ENCODE measurements at places on chromosomes 1 and 21.

- peak; percentile 79 for DNase-seq
Observed at GRCh38 chr1:11929849-11930248, 3.6 kb upstream of the KIAA2013 start.

- no peak for DNase-seq
Observed at GRCh38 chr1:162145280-162145965, 75.9 kb downstream of the NOS1AP start.

DNA sequence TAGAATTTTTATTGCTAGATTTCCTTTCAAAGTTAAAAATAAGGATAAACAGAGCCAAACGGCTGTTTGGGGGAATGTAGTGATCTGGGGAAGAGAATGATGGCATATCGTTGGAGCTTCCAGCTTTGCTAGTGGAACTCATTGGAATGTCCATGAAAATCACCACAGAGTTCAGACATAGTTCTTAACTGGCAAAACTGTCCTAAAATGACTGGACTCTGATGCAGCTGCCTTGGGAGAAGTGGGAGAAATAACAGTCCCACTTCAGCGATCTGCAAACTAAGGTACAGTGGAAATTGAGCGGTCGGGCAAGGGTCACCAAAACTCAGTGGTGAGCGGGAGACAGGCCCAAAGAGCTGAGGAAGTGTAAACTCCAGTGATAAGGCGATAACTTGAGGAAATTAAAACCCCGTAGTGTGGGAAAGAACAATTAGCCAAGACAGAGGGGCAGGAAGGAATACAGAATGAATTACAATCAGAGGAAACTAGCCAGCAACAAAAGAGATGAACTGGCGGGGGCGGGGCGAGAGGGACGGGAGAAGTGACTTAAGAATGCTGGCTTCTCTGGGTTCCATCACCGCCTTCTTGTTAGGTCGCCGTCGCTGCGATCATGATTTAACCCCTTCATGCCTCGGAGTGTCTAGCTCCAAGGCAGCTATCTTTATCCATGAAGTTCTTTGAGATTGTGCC, 89.8 kb upstream of the ARHGAP29 start:
- peak; percentile 28 for DNase-seq

- peak; percentile 57 for DNase-seq
Observed at GRCh38 chr1:183633676-183634343, 1.8 kb downstream of the ARPC5 start.

- peak; percentile 94 for DNase-seq
Observed at GRCh38 chr1:27299385-27300271, 22.3 kb upstream of the TMEM222 start.

- no peak for DNase-seq
Observed at GRCh38 chr1:53636621-53637171, 102.3 kb downstream of the GLIS1 start.

DNA sequence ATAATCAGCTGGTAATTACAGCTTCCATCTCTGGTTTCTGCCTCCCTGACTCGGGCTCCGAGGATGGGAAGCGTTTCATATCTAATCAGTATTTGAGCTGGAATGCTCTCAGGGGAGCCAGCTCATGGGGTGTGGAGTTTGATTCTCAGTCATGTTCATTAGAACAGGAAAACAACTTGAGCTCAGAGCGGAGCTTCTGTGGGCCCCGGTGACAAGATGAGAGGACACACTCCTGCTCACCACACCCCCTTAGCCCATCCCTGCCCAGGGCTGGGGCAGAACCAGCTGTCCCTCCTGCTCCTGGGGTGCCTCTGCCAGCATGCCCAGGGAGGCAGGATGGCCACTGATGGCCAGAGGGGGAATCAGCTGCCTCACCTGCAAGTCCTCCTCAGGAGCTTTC, 726.0 kb downstream of the PTPRU start:
- DNase-seq, result no peak

DNA sequence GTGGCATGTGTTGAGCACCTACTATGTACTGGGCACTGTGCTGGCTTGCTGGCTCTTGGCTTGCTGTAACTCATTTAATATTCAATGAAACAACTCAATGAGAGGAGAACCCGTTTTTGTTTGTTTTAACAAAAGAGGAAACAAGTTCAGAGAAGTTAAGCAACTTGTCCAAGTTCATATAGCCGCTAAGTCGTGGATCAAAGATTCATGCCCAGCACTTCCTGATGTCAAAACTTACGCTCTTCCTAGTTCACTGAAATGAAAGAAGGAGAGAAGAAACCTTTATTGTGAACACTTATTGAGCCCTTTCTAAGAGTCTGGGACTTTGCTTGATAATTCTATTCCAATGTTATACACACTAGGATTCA, 475.9 kb downstream of the PTPRU start:
- no peak for DNase-seq

DNA sequence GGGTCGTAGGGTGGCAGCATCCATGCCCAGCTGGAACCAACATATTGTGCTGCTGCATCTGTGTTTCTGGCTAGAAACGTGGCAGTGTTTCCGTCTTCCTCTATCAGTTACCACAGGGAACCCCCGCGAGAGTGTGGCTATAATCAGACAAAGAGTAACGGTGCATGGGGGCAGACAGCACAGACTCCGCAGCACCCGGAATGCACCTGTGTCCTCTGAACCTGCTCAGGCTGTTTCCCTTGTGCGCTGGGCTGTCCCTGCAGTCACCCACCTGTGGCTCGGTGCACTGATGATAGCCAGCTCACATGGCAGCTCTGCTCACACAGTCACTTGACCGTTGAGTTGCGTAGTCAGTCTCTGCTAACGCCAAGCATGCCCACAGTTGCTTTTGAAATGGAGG, 11.4 kb upstream of the PCBP3 start:
- no peak for DNase-seq

DNA sequence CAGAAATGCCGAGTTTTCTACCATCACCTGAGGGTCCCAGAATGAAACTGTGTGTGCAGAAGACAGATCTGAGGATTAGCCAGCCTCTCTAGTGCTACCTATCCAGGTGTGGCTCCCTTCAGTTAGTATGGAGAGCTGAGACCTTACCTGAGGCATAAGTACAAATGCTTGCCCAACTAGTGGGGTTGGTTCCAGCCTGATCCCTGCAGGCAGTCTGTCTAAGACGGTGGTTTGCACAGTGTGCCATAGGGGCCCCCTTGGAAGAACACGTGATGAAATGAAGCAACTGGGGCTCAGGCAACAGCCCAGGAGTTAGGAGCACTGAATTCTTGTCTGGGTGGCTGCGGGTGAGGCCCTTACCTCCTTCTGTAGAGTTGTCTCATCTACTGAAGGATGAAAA, 15.6 kb downstream of the S100A7A start:
- no peak for DNase-seq

- DNase-seq, result no peak
Observed at GRCh38 chr1:185059950-185060571, 14.7 kb downstream of the RNF2 start.

- DNase-seq, result no peak
Observed at GRCh38 chr1:75430526-75430925, 180.4 kb downstream of the SLC44A5 start.

DNA sequence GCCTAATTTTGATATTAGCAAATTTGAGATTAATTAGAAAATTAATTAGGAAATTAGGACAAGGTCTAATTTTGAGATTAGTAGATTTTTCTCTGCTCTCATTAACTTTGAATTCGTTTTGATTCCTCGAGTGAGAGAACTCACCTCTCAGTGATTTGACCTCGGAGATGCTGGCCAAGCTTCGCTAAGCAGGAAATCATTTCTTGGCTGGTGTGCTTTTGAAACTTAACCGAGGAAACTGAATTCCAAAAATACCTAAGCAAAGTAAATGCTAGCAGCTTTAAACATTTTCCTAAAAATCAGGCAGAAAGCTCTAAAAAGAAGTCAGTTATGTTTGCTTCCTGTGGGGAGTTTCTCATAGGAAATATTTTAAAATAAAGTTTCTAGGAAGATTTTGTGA, 34.9 kb downstream of the CDC14A start:
- no peak for DNase-seq

- no peak for DNase-seq
Observed at GRCh38 chr1:78358165-78358564, 132.6 kb upstream of the PTGFR start.

- DNase-seq, result no peak
Observed at GRCh38 chr1:49183489-49183888, 406.8 kb upstream of the BEND5 start.

GRCh38 chr1:30172757-30173156, 550.6 kb downstream of the MATN1 start:
- no peak for DNase-seq

DNA sequence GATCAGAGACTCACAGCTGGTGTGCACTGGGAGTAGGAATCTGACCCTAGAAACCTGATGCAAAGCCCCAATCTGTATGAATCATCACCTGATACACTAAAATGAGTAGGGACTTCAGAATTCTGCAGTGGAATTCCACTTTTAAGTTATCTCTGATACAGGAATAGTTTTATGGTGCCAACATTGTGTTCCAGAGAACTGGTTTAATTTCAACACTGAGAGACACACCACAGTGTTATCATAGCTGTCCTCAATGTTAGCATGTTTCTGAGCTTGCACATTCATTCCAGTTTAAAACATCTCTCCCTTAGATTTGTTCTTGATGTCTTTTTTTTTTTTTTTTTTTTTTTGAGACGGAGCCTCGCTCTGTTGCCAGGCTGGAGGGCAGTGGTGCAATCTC, 7.1 kb downstream of the UTS2 start:
- no peak for DNase-seq

- peak; percentile 81 for DNase-seq
Observed at GRCh38 chr1:91736715-91737615, 149.0 kb downstream of the TGFBR3 start.

- DNase-seq, result no peak
Observed at GRCh38 chr1:112841825-112842224, 114.2 kb downstream of the SLC16A1 start.

- DNase-seq, result no peak
Observed at GRCh38 chr1:107894605-107895004, 70.4 kb downstream of the VAV3 start.

GRCh38 chr21:34589511-34590282, 25.2 kb downstream of the RCAN1 start:
- no peak for DNase-seq

DNA sequence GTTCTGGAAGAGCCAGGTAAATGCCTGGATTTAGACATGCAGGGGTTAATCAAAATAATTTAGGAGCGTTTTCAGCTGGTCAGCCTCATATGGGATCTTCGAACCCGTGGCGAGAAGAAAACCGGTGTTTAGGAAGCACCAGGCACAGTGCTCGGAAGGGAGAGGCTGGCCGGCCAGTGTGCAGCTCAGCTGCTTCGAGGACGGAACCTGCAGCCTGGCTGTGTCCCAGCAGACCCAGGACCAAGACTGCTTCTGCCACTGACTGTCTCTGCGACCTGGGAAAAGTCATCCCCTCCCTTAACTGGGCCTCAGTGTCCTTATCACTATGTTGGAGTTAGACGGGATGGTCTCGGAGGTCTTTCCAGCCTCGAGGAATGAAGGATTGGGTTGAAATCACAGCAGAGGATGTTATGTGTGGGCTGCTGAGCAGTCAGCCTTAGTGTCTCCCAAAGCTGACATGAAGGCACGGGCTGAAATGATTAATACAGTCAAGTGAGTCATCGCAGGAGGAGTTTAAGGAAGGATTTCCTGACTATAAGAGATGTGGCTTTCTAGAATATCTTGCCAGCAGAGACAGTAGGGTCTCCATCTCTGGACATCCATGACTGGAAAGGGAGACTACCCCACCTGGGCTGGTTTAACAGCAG, 20.8 kb downstream of the PPFIA4 start:
- DNase-seq, result peak; percentile 61

GRCh38 chr1:87826681-87827251, 498.1 kb downstream of the LMO4 start:
- peak; percentile 54 for DNase-seq
